H9 (cell line): ENCODE measurements at places on chromosomes 11 and 22. TPM values are rescaled to one million over a fixed set of nuclear protein-coding genes. Genes with fewer than 3 reads are reported as not detected.

Gene ZC3H12C
- 4.4 and 4.8 TPM in 2 replicates for total RNA-seq

Gene APOL5
- not detected in 2 replicates for total RNA-seq

Gene SLC5A12
- total RNA-seq = 2.7 and 3.2 TPM in 2 replicates

Gene TBX10
- total RNA-seq = not detected in 2 replicates

Gene OR8G1
- total RNA-seq = not detected in 2 replicates

Gene C11orf97
- total RNA-seq = not detected in 2 replicates

Gene PARVA
- 18.1 and 21.8 TPM in 2 replicates for total RNA-seq

Gene MMP3
- not detected in 2 replicates for total RNA-seq

Gene NPAT
- total RNA-seq = 22.6 and 22.9 TPM in 2 replicates

Gene CCDC116
- 0.22 and 0.63 TPM in 2 replicates for total RNA-seq

Gene MYOD1
- not detected in 2 replicates for total RNA-seq

Gene LARGE2
- 95.6 and 108 TPM in 2 replicates for total RNA-seq

Gene MRGPRX3
- not detected in 2 replicates for total RNA-seq

Gene UCP3
- 0.77 and 0.85 TPM in 2 replicates for total RNA-seq

Gene PLXNB2
- 84.4 and 87.6 TPM in 2 replicates for total RNA-seq

Gene RASL10A
- 0.90 and 0.92 TPM in 2 replicates for total RNA-seq
